SK-N-SH (cell line): ENCODE measurements at places on chromosomes 16 and 17.

- DNase-seq, result no peak
Measured at GRCh38 chr16:71848622-71849021, 2.8 kb downstream of the ATXN1L start.

DNA sequence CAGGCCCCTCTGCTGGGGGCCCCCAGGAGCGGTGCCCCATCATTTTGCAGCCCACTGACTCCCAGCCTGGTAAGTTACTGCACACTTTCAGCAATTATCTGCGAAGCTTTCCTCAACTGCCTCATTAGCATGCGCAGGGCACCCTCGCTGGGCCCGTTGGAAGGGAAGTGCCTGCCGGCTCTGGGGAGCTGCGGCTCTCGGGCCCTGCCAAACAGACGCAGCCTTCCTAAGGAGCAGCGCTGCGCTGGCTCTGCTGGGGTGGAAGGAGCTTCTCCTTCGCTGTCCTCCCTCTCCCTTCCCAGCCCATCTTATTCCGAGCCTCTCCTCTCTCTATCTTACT lies 71.0 kb downstream of the RBBP6 start:
- no peak for DNase-seq

DNA sequence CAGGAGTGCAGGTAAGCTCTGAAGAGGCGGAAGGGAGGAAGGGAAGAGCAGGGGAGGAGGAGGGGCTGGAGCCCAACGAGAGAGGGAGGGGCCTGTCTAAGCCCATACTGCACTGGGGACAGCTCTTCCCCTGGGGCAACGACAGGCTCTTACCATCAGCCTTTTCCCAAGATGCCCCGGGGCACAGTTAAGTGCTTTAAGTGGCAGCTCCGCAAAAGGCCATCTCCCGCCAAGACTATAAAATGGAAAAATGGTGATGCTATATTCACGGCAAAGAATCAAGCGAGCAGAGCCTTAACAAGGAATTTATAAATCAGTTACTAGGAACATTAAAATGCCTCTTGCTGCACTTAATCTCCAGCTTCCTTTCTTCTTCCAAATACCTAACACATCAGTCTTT lies 110.2 kb upstream of the NLRP1 start:
- no peak for DNase-seq

- no peak for DNase-seq
Measured at GRCh38 chr16:59154295-59154694, 420.2 kb upstream of the GOT2 start.

GRCh38 chr16:114327-114726 lies 24.1 kb downstream of the NPRL3 start:
- DNase-seq, result no peak

- no peak for DNase-seq
Measured at GRCh38 chr16:75081179-75081859, 35.3 kb downstream of the LDHD start.
